ENCODE measurements at places on chromosomes 7 and 10. TPM values are rescaled to one million over a fixed set of nuclear protein-coding genes. Genes with fewer than 3 reads are reported as not detected.

GRCh38 chr10:124886195-124886594 is 55.7 kb upstream of the ZRANB1 start:
- no peak for DNase-seq

- DNase-seq, result no peak
Observed at GRCh38 chr7:152543799-152544198, 108.0 kb upstream of the KMT2C start.

GRCh38 chr10:77799352-77799751 is 127.2 kb downstream of the DLG5 start:
- no peak for DNase-seq

DNA sequence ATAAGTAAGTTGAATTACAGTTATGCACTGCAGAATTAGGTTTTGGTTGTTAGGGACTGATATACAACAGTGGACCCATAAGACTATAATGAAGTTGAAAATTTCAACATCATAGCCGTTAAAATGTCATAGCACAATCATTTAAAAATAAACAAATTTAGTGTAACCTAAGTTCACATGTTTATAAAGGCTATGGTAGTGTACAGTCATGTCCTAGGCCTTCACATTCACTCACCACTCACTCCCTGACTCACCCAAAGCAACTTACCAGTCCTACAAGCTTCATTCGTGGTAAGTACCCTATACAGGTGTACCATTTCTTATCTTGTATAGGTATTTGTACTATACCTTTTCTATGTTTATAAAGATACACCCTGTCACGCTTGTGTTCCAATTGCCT is 113.7 kb downstream of the RAB11FIP2 start:
- DNase-seq, result no peak

GRCh38 chr7:25216837-25217236 is 11.4 kb downstream of the NPVF start:
- DNase-seq, result no peak

DNA sequence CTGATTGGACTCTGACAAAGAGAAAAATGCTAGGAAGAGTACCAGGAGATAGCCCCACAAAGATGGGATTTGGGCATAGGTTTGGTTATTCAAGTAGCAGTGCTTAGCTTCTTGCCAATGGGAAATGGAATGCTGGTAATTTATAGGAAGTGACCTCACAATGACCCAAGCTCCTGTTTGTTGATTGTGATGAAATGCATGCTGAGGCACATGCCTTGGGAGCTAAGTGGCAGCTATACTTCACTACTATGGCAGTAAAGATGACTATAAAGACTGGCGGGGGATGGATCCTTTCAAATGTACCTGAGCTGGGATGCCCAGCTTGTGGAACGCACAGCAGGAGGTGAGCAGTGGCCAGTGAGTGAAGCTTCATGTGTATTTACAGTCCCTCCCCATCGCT is 153.8 kb downstream of the ZNF22 start:
- no peak for DNase-seq

Gene PLEKHS1
- total RNA-seq, result 1.7 TPM
